ENCODE measurements at places on chromosomes 11 and 22.

DNA sequence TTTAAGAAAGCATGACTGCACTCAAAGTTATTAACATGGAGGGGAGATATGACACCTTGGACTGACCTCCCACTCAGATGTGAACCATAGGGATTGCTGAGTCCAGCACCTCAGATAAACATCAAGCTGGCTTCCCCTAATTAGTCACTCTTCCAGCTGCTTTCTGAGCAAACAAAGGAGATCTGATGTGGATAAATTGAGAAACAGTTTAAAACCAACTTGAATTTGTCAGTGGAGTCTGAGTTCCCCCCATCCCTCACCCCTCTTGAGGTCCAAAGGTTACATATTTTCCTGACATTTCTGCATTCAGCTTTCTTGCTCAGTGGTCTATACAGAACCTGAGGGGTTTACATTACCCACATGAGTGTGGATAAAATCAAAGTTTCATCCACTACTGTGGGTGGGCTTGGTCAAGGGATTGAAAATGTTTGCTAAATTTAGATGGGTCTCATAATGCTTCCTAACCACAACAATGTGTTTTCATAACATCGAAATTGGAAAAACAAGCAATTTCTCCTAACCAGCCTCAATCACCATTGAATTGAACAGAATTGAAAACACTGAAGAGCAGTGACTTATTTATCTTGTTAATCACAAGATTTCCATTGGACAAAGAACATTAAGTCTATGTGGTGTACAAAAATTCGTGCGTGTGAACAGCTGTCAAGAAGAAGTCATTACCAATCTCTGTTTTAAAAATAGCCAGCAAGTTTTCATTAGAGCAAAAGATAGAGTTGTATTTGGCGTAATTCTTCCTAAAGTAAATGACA lies 292.3 kb downstream of the METTL15 start:
- DNase-seq, result no peak

GRCh38 chr11:2574043-2574552 lies 125.7 kb downstream of the KCNQ1OT1 start:
- DNase-seq, result no peak

DNA sequence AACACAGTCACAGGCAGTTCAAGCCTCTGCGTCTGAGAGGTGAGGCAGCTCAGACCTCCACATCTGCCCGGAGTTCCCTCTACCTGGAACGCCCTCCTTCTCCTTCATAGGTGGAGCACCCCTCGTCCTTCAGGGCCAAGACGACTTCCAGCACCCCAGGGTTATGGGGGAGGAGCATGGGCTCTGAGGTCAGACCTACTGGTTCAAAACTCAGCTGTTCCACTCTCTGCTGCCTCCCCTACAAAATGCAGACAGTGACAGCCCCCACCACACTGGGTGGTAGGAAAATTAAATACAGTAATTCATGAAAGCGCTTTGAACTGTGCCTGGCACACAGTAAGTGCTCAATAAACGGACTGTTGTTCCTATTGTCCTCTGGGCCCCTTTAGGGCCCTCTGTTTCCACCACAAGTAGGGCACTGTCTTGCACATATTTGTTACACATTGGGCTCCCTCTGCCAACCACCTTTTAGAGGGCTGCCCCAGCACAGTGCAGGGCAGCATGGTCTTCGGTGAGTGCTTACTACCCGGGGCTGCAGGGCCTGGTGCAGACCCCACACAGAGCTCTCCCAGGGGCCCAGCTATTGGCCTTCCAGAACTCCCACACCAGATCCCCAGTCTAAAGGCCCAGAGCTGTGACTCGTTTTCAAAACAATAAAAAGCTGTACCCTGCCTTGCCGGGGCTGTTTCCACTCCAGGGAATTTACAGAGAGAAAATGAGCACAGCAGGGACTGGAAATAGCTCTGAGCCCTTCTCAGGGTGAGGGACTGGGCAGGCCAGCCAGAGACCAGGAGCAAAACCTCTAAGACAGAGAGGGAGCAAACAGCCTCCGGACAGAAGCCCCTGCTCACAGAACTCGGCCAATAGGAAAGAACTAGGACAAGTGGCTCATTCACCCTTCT lies 2.5 kb downstream of the TMEM184B start:
- no peak for DNase-seq

DNA sequence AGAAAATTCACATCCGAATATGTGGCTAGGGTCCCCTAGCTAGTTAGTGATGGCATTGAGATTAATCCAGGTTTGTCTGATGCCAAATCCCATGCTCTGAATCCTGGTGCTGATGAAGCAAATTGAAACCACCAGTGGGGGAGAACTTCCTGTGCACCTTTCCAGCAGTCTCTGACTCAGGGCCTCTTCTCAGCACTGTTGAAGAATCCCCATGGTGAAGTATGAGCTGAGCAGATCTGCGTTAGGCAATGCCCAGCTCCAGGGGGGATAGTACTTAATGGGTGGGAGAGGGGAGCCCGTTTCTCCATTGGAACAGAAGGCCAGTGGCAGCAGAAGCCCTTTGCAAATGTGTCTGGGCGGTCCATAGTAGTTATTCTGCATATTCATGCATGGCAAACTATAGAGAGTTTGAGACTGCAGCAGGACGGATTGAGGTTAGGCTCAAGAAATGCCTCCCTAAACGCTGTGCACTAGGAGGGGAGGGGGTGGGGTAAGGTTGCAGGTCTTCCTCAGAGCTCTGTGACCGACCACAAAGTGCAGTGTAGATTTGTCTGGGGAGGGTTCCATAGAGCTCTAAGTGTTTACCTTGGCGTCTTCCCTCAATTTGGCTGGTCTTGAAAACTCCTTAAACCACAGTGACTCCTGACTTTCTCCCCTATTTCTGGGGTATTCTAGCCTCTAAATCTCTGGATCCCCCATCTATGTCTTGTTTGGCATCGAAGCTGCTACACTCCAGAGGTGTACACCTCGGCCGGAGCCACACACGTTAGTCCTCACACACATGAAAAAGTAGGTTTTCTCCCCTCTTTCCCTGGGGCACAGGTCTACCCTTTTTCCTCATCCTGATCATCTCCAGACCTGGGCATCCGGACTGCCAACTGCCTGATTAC lies 4.8 kb downstream of the POU2F3 start:
- DNase-seq, result no peak

- DNase-seq, result no peak
Measured at GRCh38 chr11:107757661-107758060, 45.8 kb upstream of the SLN start.

DNA sequence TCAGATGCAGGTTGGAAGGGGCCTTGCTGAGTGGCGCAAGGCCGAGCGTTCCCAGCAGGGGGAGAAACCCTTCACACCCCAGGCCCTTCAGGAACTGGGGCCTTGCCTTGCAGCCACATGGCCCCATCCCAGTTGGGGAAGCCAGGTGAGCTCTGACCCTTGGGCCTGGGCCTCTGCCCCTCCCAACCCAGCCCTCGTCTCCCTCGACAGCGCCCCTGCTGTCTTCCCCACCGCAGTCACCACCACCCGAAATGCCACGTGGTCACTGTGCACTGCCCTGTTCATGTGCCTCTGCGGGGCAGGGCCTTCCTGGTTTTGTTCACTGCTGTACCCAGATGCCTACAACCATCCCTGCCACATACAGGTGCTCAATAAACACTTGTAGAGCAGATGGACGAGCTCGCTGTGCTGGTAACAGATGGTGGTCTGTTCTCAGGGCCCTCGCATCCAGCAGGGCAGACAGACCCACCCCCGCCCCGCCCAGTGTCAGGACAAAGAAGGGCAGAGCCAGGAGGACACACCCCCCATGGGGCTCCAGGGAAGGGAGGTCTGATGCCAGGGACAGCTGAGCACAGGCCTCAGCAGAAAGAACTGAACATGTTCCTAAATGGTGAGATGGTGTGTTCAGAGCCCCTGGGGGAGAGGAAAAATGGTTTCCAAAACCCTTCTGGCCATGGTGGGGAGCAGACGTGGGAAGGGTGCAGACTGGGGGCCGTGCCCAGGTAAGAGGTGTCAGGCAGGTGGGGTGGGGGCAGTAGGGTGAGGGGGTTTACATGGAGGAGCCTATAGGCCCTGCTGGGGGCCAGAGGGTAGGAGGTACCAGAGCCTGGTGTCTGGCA lies 3.7 kb downstream of the POLR2L start:
- no peak for DNase-seq

- DNase-seq, result no peak
Measured at GRCh38 chr11:35619855-35620640, 1.8 kb downstream of the FJX1 start.
